ENCODE measurements at places on chromosomes 2 and 18.

DNA sequence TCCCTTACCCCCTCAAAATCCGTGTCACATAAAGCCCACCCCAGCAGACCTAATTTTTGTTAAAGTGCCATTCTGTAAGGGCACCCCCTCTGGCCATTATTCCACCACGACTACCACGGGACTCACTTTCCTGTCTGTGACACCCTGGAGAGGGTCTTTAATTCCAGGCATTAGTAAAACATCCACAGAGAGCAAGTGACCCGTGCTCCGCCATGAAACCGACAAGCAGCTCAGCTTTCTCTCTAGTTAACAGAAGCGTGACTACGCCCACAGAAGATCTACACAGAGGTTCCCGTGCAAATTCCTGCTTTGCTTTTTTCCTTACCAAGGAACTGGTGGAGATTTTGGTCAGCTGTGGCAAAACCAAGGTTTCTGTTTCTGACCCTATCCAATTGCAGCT, 4.4 kb downstream of the SIGLEC15 start:
- no peak for DNase-seq

GRCh38 chr2:56148825-56149224, 35.0 kb upstream of the CCDC85A start:
- no peak for DNase-seq

DNA sequence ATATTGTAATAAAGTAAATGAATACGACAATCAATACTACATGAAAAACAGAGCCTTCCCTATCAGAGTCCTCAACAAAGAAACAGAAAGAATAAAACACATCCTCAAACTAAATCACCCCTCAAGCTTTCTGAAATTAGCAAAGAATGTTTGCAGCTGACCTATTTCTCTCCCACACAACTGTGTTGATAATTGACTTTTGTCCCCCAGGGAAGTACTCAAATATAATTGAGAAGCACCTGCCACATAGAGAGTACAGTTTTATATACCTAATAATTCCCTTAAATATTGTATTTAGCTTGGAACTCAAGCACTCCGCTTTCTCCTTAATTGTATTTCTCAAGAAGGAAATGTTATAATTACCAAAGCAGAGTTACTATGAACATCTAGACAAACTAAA, 12.6 kb downstream of the CACNB4 start:
- DNase-seq: no peak

DNA sequence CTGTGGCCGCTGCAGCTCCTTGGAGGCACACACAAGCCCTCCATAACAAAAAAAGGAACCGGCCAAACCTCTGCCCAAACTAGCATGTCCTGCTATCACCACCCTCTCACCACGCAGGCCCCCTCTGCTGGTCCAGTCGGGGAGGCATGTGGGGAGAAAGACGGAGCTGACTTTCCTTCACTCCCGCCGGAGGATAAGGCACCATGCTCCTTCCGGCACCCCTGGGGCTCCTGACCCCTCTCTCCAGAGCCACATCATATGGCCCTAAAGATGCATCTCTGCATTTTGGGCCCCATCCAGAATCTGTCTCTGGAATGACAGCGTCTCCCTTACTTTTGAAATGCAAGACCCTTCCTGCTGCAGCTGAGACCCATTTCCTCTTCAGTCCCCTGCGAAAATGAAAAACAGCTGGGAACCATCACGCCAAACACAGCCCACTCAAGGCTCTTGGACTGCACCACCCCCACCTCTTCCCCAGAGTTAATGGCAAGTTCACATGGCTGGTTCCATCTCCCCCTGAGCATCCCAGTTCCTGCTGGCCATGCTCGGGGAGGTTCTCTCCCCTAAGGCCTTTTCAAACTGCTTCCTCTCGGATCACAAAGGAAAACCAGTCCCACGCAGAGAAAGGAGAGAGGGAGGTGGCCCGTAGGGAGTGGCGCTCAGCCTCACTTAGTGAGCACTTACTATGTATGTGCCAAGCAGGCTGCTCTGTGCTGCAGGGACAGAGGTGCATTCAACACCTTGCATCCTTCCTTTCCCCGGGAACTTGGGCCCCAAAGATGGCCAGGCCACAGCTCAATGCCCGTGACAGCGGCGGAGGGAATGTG, 35.2 kb upstream of the MLPH start:
- DNase-seq: no peak

DNA sequence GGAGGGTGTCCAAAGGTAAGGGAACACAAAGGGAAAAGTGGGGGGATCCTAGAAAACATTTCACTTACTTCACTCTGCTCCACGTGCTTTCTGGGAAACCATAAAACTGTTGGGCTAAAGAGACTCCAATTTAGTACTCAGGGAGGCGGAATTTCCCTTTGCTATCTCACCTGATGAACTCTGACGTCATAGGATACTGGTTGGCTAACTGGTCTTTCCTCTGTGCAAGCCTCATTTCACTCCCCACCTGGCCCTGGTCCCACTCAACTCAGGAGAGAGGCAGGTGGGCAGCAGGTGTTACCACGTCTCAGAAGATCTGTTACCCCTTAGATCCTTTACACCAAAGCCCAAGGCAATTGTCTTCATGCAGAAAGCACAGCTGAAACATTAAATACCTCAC, 51.8 kb upstream of the PMAIP1 start:
- no peak for DNase-seq

- DNase-seq: no peak
These were observed 952 bp upstream of the UGT1A6 start for GRCh38 chr2:233691443-233692433.

DNA sequence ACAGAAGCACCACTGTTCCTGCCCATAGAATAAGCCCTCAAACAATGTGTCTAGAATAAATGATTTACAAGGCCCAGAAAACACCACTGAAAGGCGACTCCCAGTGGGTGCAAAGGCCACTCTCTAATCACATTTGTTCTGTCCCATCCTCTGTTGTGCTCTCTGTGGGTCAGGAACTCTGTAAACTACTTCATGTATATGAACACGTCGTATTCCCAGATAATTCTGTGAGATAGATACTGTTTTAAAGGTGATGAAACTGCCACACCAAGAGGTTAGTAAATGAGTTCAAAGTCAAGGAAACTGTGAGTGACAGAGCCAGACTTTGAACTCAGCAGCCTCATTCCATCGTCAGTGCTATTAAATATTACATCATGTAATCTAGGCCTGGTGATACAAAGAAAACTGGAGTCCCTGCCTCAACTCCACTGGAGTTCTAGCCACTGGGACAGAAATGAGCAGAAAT, 269.7 kb upstream of the DCC start:
- no peak for DNase-seq

GRCh38 chr2:65353927-65354326, 78.5 kb downstream of the SPRED2 start:
- DNase-seq: no peak

- no peak for DNase-seq
These were observed 23.4 kb upstream of the CERS6 start for GRCh38 chr2:168432565-168433186.

DNA sequence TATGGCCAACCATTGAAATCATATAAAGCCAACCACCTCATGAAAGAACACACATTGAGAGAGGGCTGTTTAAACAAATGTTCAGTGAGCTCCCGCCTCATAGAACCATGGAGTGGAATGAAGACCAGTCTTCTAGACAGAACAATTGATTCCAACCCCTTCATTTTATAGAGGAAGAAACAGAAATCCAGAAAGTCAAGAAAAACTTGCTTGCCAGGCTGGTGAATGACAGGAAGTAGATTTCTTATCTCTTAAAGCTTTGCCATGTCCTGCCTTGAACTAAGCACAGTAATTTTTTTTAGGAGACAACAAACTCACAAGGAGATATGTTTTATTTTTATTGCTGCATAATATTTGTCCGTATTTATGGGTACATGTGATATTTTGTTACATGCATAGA, 16.5 kb upstream of the NRP2 start:
- no peak for DNase-seq

- no peak for DNase-seq
These were observed 55.7 kb downstream of the DNMT3A start for GRCh38 chr2:25286025-25286400.

GRCh38 chr2:97747716-97748115, 34.3 kb downstream of the ZAP70 start:
- no peak for DNase-seq

GRCh38 chr2:224876522-224876921, 160.4 kb upstream of the CCDC195 start:
- no peak for DNase-seq

DNA sequence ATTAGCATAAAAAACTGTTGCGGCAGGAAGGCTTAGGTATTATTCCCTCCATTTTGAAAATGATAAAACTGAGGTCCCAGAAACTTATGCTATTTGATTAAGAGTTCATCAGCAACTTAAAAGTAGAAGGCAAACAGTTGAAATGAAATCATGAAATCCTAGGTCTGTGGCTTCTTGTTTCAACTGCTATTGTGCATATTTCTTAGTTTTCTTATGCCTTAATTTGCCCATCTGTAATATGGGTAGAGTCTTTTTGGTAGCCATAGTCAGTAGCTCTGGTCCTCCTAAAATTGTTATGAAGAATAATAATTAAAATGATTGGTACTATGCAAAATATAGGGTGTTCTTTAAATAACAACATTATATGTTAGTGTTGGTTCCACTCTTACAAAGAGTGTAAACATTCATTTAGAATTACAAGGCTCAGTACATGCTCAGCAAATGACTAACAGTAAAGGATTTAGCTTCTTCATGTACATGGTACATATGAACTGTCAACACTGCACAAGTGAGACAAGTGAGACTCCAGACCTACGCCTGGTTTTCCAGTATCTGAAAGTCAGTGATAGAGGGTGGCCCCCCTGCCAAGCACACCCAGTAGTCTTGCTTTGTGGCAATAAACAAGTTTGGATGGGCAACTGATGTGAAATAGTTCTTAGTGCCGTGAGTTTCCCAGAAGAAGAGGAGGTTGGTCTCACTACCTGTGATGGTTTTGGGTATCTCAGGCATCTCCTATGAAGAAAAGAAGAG, 9.6 kb downstream of the IL1A start:
- no peak for DNase-seq

GRCh38 chr2:190891889-190892288, 11.3 kb downstream of the GLS start:
- DNase-seq: no peak

- DNase-seq: no peak
These were observed 50.4 kb upstream of the AFF3 start for GRCh38 chr2:100192825-100193224.

GRCh38 chr2:23302591-23302990, 82.4 kb upstream of the KLHL29 start:
- no peak for DNase-seq

GRCh38 chr2:8488001-8488738, 193.7 kb upstream of the ID2 start:
- no peak for DNase-seq

DNA sequence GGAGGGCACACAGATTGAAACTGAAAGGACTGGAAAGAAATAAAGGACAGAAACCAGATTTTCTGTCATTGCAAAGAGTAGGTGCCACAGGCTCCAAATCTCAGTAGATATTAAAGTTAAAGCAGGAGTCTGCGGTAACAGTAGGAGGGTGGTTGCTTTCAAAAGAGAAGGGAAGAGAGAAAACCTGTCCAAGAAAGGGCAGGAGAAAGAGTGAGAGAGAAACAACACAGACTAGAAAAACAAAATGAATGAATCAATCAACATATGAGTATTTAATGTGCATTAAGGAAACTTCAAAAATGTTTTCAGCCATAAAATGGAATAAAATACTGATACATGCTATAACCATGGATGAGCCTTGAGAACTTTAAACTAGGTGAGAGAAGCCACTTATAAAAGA, 143.1 kb upstream of the CTAGE1 start:
- no peak for DNase-seq

- DNase-seq: peak; percentile 56
These were observed 54.7 kb upstream of the FZD7 start for GRCh38 chr2:201978986-201979385.

GRCh38 chr2:109614715-109615636, 812 bp downstream of the SOWAHC start:
- no peak for DNase-seq

DNA sequence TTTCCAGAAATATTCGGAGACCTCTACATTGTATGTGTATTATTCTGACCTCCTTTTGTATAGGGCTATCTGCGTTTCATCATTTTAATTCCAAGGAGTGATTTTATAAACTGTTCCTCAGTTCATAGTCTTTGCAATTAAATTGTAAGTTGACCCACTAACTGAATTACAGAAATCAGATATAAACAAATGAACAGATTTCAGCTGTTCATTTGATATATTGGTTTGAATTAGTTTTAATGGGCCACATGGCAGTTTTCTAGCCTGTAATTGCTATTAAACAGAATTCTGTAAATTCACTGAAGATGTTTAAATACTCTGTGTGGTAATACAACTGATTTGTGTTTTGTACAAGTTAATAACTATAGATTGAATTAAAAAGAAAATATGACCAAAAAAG, 346.4 kb upstream of the VWC2L start:
- DNase-seq: no peak

DNA sequence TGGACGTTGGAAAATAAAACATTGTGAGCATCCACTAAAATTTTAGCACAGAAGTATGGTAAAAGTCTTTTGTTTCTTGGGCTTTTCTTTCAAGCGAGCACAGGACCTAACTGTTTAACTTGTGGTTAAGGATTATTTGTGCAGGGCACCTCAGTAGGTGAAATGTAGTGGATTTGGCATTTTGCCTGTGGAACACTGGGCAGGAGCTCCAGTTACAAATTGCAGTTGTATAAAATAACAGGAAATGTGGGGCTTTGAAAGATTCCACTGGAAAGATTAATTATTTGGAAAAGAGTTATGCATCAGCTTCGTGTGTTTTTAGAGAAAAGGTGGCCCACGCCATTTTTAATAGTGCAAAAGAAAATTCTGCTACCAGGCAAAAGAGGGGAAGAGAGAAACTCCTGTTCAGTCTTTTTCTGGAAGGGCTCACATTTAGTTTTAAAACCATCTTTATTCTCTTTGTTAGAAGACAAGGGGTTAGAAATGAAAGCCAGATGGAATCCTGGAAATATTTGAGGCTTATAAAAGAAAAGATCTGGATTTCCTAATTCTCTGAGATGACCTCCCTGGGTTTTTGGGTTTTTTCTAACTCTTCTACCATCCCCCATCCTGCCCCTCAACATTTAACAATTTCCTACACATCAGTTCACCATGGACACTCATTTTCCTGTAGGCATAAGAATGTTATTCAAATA, 144.3 kb upstream of the SERTAD2 start:
- no peak for DNase-seq

GRCh38 chr18:55287149-55287806, 300.7 kb downstream of the TCF4 start:
- DNase-seq: no peak

DNA sequence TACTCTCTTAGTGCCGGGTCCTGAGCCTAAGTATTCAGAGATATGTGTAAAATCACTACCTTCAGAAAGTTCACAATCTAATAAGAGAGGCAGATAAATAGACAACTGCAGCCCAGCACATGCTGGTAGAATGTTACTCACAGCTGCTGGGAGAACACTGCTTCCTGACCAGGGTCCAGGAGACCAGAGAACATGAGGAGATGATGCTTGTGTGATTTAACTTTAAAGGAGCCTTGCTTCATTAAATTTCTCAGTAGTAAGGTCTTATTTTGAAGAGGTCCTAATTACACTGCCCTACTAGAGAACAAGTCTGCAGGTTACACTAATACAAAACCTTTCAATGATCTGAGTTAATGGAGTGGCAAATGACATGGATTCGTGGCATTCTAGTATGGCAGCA, 209.9 kb upstream of the TRIB2 start:
- DNase-seq: no peak

GRCh38 chr18:5868218-5868854, 27.0 kb downstream of the TMEM200C start:
- DNase-seq: peak; percentile 66

GRCh38 chr2:96847586-96847985, 3.8 kb upstream of the ANKRD23 start:
- DNase-seq: no peak

Data from DMS 273 treated with DMSO at 0.1 percent for 48 hours (cell line).